ENCODE measurements at places on chromosomes 7 and 10. TPM values are rescaled to one million over a fixed set of nuclear protein-coding genes. Genes with fewer than 3 reads are reported as not detected.

DNA sequence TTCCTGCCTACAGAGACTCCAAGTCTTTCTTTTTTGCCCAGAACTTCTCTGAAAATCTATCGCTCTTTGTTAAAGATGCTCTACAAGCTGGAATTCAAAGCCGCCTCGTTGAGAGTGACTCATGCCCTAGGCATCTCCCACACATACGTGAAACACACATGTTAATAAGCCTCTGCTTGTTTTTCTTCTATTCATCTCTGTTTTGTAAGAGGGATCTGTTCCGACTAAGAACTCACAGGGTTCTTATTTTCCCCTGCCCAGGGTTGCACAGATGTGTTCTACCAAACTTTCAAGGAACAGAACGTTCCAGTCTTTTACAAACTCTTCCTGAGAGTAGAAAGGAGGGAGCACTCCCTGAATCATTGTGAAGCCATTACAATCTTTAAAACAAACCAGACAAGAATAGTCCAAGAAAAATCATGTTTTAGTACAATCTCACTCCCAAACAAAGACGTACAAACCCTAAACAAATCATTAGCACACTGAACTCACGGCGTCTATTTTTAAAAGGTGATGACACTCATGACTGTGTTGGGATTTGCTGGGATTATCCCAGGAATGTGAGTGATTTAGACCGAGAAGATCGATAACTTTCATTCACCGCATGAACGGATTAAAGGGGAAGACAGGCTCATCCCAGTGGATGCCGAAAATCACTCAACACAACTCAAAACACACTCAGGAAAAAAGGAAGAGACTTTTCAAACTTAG lies 55.3 kb upstream of the INPP5A start:
- no peaks in the 10 kb centered on the region for H3K36me3 ChIP-seq
- no peaks in the 10 kb centered on the region for H3K4me1 ChIP-seq
- H3K27ac ChIP-seq = peak overlapping the region; percentile 26
- no peak for DNase-seq
- no peak overlapping the region for H3K4me3 ChIP-seq
- H3K27me3 ChIP-seq = no peaks in the 10 kb centered on the region

GRCh38 chr10:85606401-85606800 lies 760.2 kb downstream of the GRID1 start:
- H3K27me3 ChIP-seq = no peaks in the 10 kb centered on the region
- H3K36me3 ChIP-seq = no peaks in the 10 kb centered on the region
- no peak overlapping the region for H3K4me3 ChIP-seq
- H3K27ac ChIP-seq = no peak overlapping the region
- no peaks in the 10 kb centered on the region for H3K4me1 ChIP-seq
- no peak for DNase-seq

- peaks cover 41% of the 10 kb centered on the region for H3K4me1 ChIP-seq
- no peaks in the 10 kb centered on the region for H3K27me3 ChIP-seq
- peak within 1 kb of the TSS; percentile 94 for H3K27ac ChIP-seq
- peak; percentile 70 for DNase-seq
- peak within 1 kb of the TSS; percentile 74 for H3K4me3 ChIP-seq
These were observed at the start of gene CCM2 for GRCh38 chr7:45000093-45001032. TSS of gene CCM2 (plus strand) at chr7:45000201. CDS start at chr7:45000334, 133 bp downstream.

GRCh38 chr10:22228167-22228938 lies 10.5 kb upstream of the EBLN1 start:
- H3K36me3 ChIP-seq = no peaks in the 10 kb centered on the region
- no peaks in the 10 kb centered on the region for H3K27me3 ChIP-seq
- peaks cover 8% of the 10 kb centered on the region for H3K4me1 ChIP-seq
- peak overlapping the region; percentile 91 for H3K27ac ChIP-seq

GRCh38 chr7:92717623-92717992 lies 118.8 kb downstream of the CDK6 start:
- peak overlapping the region; percentile 90 for H3K27ac ChIP-seq
- H3K4me3 ChIP-seq = peak overlapping the region; percentile 24
- H3K4me1 ChIP-seq = peaks cover 49% of the 10 kb centered on the region
- no peak for DNase-seq
- H3K27me3 ChIP-seq = no peaks in the 10 kb centered on the region
- no peaks in the 10 kb centered on the region for H3K36me3 ChIP-seq

- H3K4me3 ChIP-seq = no peak overlapping the region
- peak overlapping the region; percentile 37 for H3K27ac ChIP-seq
- H3K27me3 ChIP-seq = no peaks in the 10 kb centered on the region
- H3K4me1 ChIP-seq = no peaks in the 10 kb centered on the region
- DNase-seq = no peak
- no peaks in the 10 kb centered on the region for H3K36me3 ChIP-seq
These were observed 102.1 kb upstream of the KCND2 start for GRCh38 chr7:120170834-120171233.

DNA sequence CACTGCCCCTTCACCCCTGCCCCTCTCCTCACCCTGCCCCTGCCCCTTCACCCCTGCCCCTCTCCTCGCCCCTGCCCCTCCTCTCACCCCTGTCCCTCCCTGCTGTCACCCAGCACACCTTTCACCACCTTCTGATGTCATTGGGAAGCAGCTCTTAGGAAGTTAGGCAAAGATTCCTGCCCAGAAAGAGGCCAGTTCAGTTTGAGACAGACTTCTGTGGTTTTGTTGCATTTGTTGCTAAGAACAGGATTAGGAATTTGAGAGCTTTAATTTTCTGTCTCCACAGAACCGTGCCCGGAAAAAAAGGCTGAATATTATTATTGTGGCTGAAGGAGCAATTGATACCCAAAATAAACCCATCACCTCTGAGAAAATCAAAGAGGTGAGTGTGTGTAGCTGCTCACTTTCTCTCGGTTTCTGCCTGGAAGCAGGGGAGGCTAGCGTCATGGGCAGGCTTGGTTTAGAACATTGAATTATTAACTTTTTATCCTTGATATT lies 39.6 kb downstream of the PFKP start:
- H3K27ac ChIP-seq = peak overlapping the region; percentile 67
- H3K4me1 ChIP-seq = peaks cover 38% of the 10 kb centered on the region
- H3K4me3 ChIP-seq = no peak overlapping the region

DNA sequence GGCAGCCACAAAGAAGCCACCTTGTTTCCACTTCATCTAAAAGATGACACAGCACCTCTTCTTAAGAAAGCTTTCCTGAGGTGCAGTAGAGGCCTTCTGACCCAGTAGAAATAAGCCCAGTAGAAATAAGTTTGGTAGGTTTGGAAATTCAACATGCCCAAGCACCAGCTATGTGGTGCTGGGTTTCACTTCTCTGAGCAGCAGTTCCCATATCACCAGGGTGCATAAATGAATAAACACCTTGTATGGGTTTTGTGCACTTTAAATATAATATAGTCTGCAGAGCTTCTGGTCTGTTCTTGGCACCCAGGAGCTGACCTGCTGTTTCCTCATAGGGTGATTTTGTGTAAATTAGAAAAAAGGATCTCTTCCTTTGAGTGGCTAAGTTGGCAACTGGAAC lies 492.4 kb upstream of the SORCS1 start:
- no peak overlapping the region for H3K4me3 ChIP-seq
- no peaks in the 10 kb centered on the region for H3K36me3 ChIP-seq
- H3K4me1 ChIP-seq = peaks cover 9% of the 10 kb centered on the region
- no peak for DNase-seq
- H3K27me3 ChIP-seq = no peaks in the 10 kb centered on the region

DNA sequence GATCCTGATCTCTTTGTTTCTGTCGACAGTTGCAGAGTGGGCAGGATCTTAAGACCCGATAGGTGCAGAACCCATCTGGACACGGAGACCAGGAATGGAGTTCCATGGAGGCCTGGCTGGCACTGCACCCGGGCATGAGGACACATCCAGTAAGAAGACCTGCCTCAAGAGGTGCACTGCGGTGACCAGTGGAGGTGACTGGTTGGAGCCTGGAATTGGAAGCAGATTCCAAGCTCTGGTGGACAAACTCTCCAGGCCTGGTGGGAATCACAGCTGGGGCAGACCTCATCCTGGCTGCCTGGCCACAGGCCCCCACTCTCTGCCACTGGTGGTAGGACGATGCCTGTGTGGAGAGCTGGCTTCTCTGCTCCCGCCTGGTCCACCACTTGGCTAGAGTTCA lies 31.0 kb downstream of the ZNF775 start:
- no peak overlapping the region for H3K4me3 ChIP-seq
- H3K27ac ChIP-seq = no peak overlapping the region
- no peak for DNase-seq
- no peaks in the 10 kb centered on the region for H3K27me3 ChIP-seq

GRCh38 chr7:139109983-139110411 lies 477 bp upstream of the ZC3HAV1 start:
- no peak for DNase-seq
- peak overlapping the region; percentile 90 for H3K4me3 ChIP-seq
- no peaks in the 10 kb centered on the region for H3K27me3 ChIP-seq

- DNase-seq = no peak
- H3K27ac ChIP-seq = no peak overlapping the region
- no peaks in the 10 kb centered on the region for H3K36me3 ChIP-seq
- H3K27me3 ChIP-seq = no peaks in the 10 kb centered on the region
- H3K4me1 ChIP-seq = no peaks in the 10 kb centered on the region
- no peak overlapping the region for H3K4me3 ChIP-seq
These were observed 11.7 kb downstream of the PNLIP start for GRCh38 chr10:116557305-116557880.

DNA sequence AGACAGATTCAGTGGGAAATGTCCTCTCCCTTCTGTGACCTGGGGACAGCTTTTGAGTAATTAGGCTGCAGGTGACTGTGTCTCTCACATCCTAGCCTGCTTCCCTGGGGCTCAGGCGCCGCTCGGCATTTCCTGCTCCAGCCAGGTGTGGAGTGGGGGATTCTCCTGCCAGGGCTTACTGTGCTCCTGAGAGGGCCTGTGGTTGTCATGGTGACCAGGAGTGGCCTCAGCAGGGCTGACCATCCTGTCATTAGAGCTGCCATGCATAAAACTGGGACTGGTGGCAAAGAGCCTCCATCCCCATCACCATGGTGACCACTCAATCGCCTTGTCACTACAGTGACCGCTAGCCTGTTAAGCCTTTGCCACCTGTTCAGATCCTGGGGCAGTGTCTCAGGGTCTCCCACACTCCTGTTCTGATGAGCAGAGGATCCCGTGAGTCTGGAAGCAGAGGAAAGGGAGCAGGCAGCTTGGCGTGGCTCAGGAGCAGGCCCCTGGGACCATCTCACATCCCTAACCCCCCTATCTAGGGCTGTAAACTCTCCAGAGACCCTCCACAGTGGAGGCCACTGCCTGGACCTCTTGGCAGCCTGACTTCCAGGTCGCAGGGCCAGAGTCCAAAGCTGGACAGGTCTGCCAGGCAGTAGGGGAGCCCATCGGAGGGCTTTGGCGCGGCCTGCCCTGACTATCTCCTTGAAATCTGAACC lies at the start of gene GCK:
Gene GCK, minus strand, starts transcription at position 154 of the 707 bp plus-strand sequence. CDS start 486 bp downstream, outside the sequence.
- no peaks in the 10 kb centered on the region for H3K4me1 ChIP-seq
- no peaks in the 10 kb centered on the region for H3K36me3 ChIP-seq
- peaks cover 16% of the 10 kb centered on the region for H3K27me3 ChIP-seq
- H3K4me3 ChIP-seq = no peak within 1 kb of the TSS
- no peak for DNase-seq
- H3K27ac ChIP-seq = no peak within 1 kb of the TSS

- H3K27me3 ChIP-seq = no peaks in the 10 kb centered on the region
- peaks cover 17% of the 10 kb centered on the region for H3K4me1 ChIP-seq
- no peak for DNase-seq
- H3K36me3 ChIP-seq = peaks cover 13% of the 10 kb centered on the region
- no peak overlapping the region for H3K4me3 ChIP-seq
These were observed 84.6 kb downstream of the ZMYND11 start for GRCh38 chr10:219731-220472.

GRCh38 chr7:138186951-138187351 lies 110.7 kb downstream of the AKR1D1 start:
- H3K27me3 ChIP-seq = no peaks in the 10 kb centered on the region
- H3K27ac ChIP-seq = no peak overlapping the region
- no peaks in the 10 kb centered on the region for H3K36me3 ChIP-seq
- no peaks in the 10 kb centered on the region for H3K4me1 ChIP-seq

DNA sequence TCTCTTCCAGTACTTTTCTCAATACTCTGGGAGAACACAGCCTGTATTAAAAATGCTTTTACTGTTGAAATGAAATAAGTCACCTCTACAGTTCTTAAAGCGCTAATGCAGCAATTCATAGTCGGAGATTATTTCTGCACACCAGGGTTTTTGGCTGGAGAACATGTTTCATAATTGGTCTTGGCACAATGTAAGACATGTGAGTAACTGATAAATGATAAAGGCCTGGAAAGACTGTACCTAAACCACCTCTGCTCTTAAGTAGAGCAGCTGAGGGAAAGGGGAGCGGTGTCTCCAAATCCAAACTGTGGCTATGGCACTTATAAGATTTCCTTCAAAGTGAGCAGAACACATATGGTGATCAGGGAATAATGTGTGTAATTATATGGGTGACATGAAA lies 390.3 kb upstream of the MBL2 start:
- H3K36me3 ChIP-seq = no peaks in the 10 kb centered on the region
- H3K4me3 ChIP-seq = no peak overlapping the region
- DNase-seq = no peak
- H3K27ac ChIP-seq = no peak overlapping the region

- peaks cover 7% of the 10 kb centered on the region for H3K36me3 ChIP-seq
- no peak overlapping the region for H3K27ac ChIP-seq
- peaks cover 19% of the 10 kb centered on the region for H3K4me1 ChIP-seq
- no peak overlapping the region for H3K4me3 ChIP-seq
- H3K27me3 ChIP-seq = peaks cover 3% of the 10 kb centered on the region
These were observed 4.6 kb downstream of the CDK5 start for GRCh38 chr7:151053096-151053495.

DNA sequence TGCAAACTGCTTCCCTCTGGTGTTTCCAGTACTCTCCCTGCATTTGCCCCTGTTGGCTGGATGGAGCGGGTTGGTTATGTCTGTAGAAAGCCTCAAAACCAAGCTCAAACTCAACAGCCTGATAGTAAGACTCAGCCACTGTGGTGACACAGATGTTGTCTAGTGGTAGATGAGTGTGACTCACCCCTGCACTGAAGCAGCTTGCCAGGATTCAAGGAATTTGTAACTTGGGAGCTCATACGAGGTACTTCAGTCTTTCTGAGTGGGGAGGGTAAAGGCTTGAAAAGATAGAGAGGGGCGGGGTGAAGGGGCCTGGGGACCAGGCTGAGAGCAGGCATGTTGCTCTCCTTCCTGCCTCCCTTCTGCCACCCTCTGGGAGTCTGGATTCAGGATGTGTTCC lies 22.9 kb upstream of the AQP1 start:
- no peaks in the 10 kb centered on the region for H3K36me3 ChIP-seq
- H3K27ac ChIP-seq = no peak overlapping the region
- DNase-seq = no peak
- no peaks in the 10 kb centered on the region for H3K27me3 ChIP-seq

- no peaks in the 10 kb centered on the region for H3K27me3 ChIP-seq
- no peaks in the 10 kb centered on the region for H3K4me1 ChIP-seq
- H3K4me3 ChIP-seq = no peak overlapping the region
- H3K36me3 ChIP-seq = no peaks in the 10 kb centered on the region
- no peak overlapping the region for H3K27ac ChIP-seq
- no peak for DNase-seq
These were observed 42.6 kb downstream of the ZNF503 start for GRCh38 chr10:75358835-75359421.

The FAM237B gene
- not detected for total RNA-seq

The NEURL1 gene
- 1.0 TPM for total RNA-seq

The ARPC1B gene
- total RNA-seq = 19.5 TPM

The KLLN gene
- total RNA-seq = 0.41 TPM

The ARMS2 gene
- total RNA-seq = not detected
